ENCODE measurements at places on chromosomes 3 and 15. TPM values are rescaled to one million over a fixed set of nuclear protein-coding genes. Genes with fewer than 3 reads are reported as not detected.

The C3orf85 gene
- not detected for total RNA-seq

The FEZF2 gene
- total RNA-seq, result not detected

The EPM2AIP1 gene
- total RNA-seq, result 13.3 TPM

The SLC30A4 gene
- 11.6 TPM for total RNA-seq

The ATP13A4 gene
- total RNA-seq, result not detected

The GPR62 gene
- not detected for total RNA-seq

The GP5 gene
- total RNA-seq, result under 0.01 TPM
